ENCODE measurements at places on chromosomes 7 and 10.

DNA sequence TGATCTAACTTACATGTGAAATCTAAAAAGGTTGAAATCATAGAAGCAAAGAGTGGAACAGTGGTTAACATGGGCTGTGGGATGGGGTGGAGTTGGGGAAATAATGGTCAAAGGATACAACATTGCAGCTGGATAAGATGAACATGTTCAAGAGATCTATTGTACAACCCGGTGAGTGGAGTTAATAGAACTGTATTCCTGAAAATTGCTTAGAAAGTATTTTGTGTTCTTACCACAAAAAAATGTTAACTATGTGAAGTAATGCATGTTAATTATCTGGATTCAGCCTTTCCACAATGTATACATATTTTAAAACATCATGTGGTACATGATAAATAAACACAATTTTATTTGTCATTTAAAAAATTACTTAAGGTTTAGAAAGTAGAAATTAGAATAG, 271.0 kb upstream of the LRRTM3 start:
- no peak for DNase-seq

DNA sequence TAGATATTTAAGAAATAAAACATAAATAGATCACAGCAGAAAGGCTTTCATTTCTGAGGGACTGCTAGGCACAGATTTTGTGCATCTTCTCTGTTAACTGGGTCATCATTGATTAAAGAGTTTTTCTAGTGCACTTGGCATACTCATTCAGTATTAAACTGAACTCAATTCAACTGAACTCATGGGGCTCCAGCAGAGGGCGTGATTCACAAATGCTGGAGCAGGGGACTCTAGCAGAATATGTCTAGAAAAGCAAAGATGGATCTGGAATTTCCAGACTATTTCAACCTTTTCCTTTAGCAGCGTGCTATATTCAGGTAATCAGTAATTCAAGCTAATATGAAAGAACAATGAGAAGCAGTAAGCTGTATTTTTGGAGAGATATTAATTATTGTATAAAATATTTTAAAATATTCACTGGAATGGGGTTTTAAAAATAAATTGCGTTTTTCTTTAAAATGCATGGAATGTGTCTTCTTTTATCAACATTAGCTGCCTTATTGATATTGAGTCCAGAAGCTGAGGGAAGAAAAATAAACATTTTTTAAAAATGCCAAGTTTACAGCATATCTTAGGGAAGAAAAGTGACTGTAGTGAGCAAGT, 296.8 kb upstream of the CACNA2D1 start:
- no peak for DNase-seq

- DNase-seq = peak; percentile 87
Measured at GRCh38 chr10:71608819-71609768, 110.5 kb downstream of the C10orf105 start.

GRCh38 chr10:114550756-114551635, 107.1 kb downstream of the ABLIM1 start:
- no peak for DNase-seq

DNA sequence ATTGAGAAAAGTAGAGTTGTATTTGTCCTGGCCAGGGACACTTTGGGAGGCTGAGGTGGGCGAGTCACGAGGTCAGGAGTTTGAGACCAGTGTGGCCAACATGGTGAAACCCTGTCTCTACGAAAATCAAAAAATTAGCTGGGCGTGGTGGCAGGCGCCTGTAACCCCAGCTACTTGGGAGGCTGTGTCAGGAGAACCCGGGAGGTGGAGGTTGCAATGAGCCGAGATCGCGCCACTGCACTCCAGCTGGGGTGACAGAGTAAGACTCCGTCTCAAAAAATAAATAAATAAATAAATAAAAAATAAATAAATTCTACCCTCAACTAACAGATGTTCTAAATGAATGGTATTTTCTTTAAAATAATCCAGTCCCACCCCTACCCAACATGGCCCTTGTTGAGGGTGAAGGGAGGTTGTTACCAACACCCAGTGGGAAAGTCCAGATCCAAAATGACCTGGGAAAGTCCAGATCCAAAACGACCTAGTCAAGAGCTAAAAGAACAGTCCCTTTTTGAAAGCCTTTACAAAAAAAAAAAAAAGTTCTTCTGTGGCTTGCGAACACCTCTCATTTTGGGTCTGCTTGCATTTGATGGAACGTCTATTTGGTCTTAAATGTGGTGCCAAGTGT, 16.0 kb downstream of the MXI1 start:
- no peak for DNase-seq

DNA sequence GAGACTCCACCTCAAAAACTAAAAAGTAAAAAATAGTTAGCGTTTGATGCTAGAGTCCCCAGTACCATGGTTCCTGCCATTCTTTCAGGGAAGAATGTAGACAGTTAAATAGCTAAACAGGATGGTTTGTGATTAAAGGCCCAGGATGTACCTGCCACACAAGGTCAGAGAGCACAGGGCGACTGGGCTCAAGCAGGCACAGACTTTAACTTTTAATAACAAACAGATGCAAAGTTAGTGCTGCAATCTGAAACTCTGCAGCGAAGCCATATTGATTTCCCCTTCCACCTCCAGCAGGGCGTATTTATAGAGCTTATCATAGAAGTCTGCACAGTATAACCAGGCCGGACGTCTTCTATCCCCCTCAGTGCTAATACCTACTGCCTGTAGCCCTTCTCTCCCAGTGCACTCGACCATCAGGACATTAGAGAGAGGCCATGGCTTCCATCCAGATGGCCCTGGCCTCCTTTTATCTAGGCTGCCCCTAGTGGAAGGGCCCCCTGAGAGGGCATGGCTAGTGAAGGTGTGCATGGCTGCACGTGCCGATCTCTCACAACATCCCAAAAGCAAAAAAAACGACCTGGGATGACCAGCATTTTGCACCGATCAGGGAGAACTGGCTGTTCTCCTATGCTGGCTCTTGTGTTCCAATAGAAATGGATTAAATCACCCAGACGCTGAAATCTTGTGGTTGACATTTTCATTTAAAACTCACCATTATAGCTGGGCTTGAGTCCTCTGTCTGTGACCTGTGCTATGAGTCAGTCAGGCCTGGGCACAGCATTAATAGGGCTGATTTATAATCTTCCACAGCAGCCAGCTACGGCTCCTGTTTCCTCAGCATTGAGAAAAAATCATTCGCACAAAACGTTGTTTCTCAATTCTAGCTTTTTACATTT, 7.6 kb upstream of the BAG3 start:
- DNase-seq = no peak

- no peak for DNase-seq
Measured at GRCh38 chr10:66209025-66209424, 716.8 kb upstream of the LRRTM3 start.

GRCh38 chr7:112422842-112423496, 27.3 kb upstream of the IFRD1 start:
- DNase-seq = peak; percentile 51

DNA sequence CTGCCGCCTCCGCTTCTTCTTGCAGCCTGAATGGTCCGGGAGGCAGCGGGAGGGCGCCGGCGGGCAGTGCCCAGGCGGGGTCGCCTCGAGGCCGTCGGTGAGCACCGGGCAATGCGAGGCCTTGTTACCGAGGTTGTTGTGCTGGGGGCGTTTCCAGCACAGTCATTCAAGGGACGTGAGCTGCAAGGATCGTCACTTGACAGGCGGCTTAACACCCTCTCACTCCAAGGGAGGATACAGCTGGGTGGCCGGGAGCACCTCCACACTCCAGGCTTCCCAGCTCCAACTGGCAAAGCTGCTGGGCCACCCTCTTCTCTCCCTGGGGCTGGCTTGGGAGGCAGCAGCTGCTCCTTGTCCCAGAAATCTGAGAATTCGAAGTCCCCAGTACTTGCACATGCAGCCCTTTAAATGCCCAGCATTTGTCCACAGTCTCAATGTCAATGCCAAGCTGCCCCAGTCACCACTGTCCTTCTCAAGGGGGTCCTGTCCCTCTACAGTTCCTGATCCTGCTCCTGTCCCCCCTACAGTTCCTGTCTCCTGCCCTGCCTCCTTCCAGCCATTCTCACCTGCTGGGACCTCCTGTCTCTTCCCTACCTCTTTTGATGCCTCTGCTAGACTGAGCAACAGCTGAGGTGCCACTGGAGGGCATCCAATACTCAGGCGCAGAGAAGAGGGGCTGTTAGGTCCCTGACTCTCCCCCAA, 4.4 kb upstream of the HOXA11 start:
- DNase-seq = peak; percentile 51

- no peak for DNase-seq
Measured at GRCh38 chr10:109259293-109259692, 664.0 kb downstream of the XPNPEP1 start.

DNA sequence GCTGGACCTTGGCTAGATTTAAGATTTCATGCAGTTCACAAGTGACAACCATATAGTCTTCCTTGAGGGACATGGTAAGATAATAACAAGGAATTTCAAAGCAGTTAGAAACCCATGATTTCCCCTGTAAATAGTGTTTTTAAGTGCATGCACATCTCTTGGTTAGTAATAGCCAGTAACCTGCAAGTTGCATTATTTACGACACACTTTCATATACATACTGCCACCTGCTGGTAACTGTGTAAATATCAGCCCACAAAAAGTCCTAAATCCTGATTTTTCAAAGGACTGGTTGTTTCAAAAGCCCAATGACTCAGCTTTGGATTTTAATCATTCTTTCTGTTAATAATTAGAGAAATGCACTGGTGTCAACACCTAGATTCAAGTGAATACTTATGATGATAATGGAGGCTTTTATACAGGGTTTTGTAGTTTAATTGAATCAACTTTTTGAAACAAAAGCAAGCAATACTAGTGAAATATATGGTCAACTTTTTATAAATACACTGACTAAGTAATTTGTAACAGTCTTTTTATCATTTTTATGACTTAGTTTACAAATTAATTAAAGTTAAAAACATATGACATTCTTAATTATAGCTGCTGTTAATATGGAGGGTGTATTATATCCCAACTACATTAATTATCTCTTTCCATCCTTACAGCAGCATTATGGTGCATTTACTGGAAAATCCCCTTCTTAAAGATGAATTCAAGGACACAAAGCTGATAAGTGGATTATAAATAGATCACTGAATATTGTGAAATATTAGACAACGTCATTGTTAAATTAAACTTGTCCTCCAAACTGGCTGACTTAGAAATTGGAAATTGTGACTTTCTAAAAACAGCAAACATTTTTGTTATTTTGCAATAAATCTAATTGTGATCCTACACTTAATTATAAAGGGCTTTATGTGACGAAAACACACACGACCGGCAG, 367.7 kb upstream of the SEMA3D start:
- DNase-seq = no peak

DNA sequence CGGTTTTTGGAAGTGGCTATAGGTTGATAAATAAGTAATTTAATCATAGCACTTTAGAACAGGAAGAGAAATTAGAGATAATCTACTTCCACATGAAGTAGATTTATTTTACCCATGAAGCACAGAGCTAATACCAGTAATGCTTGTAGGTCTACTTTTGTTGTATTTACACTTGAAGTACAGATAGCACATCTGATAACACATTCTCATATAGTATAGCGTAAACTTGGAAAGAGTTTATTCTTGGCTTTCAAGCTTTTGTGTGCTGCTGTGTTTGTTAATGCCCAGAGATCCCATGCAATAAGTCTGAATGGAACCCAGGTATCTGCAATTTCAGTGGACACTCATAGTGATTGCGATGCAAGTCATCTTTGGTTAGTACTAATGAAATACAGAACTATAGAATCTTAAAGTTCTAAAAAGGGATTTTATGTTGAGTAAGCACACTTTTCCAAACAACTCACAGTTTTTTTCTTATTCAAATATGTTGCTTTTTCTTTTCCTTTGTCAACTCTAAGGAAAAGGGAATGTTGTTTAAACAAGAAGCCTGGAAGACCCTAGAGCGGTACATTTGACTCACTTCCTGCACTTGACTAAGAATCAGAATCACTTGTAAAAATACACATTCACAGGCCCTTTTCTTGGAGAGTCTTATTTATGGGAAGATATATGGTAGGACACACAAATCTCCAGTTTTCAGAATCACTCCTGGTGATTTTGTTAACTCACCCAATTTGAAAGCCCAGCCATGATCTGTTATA, 105.8 kb downstream of the GNAI1 start:
- DNase-seq = no peak

- no peak for DNase-seq
Measured at GRCh38 chr10:95881316-95881715, 26.5 kb upstream of the CC2D2B start.

DNA sequence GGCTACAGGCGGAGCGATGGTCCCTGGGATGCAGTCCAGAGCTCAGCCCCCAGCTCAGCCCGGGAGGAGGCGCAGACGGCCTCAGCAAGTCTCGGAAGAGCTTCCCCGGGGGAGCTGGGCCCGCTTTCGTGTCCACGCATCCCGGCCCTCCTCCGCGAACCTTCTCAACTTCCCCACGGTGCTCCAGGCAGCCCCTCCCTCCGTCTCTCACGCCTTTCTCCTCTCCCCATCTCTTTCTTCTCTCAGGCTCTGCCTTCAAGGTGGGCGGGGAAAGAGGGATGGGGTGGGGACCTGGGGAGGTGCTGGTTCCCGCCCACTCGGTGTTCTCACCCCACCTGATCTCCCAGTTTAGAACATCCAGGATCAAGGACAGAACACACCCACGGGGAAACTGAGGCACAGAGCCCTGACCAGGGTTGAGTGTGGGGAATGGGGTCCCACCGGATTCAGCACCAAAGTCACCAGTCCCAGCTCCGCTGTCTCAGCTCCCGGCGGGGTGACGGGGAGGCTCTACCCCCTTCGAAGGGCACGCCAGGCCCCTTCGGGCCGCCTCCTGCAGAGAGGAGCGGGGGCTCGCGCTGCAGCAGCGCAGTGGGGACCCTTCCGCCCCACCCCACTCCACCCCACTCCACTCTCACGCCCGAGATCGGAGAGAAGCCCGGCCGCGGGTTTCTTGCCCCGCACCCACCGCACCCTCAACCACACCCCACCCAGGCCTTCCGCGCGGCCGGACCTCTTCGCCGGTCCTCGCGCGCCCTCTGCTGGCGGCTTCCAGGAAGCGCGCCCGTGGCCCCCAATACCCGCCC, 18.2 kb downstream of the POLL start:
- peak; percentile 96 for DNase-seq

DNA sequence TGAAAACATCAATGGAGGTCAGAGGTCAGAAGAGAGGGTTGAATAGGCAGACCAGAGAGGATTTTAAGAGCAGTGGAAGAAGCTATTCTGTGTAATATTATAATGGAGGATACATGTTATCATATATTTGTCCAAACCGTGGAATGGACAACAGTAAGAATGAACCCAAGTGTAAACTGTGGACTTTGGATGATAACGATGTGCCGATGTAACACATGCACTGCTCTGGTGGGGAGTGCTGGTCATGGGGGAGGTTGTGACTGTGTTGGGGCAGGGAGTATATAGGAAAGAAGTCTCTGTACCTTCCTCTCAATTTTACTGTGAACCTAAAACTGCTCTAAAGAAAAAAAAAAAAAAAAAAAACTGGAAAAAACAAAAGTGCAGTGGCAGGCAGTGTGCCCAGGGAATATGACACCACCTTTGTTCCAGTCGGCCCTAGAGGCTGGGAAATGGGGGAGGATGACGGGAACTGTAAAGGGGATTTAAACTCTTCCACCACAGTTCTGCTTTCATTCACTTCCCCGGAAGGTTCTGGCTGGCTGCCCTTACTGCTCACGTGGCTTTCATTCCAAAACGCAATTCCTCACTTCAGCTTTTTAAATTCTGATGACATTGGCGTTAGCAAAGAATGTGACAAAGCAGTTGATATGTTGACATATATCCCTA, 113.7 kb upstream of the ANKRD1 start:
- DNase-seq = no peak

- no peak for DNase-seq
Measured at GRCh38 chr7:22406715-22407114, 49.8 kb upstream of the RAPGEF5 start.
